ENCODE measurements at places on chromosomes 7 and 10.

DNA sequence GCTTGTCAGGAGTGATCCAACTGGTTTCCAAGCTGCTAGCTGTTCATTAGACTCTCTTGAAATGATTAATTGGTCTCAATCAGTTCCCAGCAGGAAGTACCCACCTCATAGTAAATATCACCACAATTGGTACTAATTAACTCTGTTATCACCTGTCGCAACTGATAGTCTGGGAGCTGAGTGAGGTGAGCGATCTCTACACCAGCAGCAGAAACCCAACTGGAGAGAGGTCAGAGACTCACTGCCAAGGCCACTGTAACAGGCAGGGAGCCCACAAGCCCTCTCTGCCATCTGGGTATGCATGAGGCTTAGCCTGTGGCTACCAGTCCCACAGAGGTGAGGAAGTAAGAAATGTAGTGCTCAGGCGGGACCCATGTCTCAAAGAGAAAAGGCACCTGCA lies 245.5 kb downstream of the DYNC1I1 start:
- DNase-seq = no peak

GRCh38 chr10:75464478-75465449 lies 33.3 kb downstream of the LRMDA start:
- DNase-seq = no peak

DNA sequence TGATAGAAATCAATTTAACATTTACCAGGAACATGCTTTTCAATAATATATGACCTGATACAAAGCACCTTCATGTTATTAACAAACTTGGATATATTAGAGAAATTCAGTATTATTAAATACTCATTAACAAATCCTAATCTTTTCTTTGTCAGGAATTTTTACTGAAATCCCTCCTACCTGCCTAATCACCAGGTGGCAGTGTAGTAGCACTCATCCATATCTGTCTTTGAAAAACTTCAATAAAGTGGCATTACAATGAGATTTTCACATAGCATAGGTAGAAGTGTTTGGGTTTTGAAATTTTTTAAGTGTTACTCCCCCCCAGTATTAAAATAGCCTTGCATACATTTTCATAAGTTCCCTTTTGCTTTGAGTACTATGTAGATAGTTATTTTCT lies 1246.6 kb upstream of the LRRN3 start:
- DNase-seq = no peak

GRCh38 chr10:50807851-50808776 lies 68.4 kb downstream of the ASAH2B start:
- DNase-seq = no peak

DNA sequence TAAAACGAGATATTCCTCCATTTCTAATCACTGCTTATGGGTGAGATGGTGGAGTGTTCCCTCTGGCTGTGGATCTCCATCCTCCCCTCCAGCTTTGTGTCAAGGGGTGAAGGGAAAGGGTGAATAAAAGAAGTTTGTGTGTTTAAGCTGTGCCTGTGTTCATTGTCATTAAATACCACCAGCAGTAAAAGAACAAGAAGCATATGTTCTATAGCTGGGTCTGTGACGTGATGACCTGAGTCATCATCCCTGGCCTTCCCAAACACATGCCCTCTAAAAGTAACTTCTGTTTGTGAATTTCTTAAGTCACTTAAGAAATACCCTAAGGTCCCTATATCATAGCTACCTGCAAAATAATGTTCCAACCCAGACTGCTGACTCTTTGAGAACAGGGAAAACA lies 104.9 kb downstream of the PPP1R17 start:
- no peak for DNase-seq

DNA sequence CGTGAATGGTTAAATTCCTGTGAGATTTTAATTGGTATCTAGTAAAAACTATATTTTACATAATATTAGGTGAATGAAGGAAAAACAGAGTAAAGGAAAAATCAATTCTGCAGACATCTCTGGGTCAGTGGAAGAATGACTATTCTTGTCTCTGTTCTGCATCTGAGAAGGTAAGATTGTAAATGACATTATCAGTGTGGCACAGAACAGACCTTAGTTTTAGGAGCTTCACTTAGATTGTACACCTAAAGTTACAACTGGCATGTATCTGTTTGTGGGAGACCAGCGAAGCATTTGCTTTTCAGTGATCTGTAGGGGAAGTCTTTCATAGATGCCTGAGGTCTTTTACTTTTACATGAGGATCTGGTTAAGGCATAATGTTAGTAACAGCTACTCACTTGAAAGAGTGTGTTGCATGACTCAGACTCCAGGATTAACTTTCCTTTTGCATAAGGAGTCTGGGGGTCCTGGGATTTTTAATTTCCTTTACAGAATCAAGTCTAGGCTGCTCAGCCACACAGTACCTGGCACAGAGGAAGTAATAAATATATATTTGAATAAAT lies 56.2 kb downstream of the JMJD1C start:
- no peak for DNase-seq

All from NCI-H2029 (cell line).